ENCODE measurements at places on chromosomes 5 and 9.

DNA sequence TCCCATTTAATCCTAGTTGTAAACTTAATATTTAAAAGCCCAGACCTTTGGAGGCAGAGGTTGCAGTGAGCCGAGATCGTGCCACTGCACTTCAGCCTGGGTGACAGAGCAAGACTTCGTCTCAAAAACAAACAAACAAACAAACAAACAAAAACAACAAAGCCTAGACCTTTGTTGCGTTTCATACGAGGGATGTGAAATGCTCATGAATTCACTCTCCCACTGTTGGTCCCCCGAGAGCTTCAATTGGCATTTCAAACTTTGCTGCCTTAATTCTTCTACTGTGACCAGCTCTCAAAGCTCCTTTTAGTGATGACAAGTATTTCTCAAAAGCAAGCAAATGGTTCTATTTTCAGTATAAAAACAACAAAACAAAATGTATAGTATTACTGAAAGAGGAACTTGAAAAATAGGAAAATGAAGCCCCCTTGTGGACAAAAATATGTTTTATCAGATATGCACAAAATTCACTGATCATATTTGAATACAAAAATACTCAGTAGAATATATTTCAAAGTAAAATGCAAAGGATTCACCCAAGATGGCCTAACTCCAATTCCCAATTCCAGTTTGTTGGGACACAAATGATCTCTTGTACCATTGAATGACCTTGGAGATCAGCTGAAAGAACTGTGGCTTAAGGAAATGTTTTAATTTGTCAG, 140.4 kb downstream of the ESM1 start:
- no peak for DNase-seq

- no peak for DNase-seq
These were observed 220.6 kb downstream of the TRIM36 start for GRCh38 chr5:114948986-114949621.

DNA sequence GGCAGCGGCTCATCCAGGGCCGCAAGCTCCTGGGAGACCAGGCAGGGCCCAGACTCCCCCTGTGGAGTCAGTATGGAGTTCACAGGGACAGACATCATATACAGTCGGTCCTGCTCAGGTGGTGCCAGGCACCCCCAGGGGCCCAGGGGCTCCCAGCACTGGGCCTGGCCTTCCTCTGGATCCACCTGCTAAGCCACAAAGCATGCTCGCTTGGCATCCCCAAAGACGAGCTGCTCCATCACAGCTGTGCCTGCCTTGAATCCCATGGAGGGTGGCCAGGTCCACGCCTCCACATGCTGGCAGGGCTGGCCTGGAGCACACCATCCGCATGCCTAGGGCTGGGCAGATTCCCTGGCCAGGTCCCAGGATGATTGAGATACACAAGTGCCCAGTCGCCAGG, 4.6 kb downstream of the BICD2 start:
- DNase-seq, result no peak

- no peak for DNase-seq
These were observed 7.7 kb upstream of the RASGEF1C start for GRCh38 chr5:180216646-180217171.

DNA sequence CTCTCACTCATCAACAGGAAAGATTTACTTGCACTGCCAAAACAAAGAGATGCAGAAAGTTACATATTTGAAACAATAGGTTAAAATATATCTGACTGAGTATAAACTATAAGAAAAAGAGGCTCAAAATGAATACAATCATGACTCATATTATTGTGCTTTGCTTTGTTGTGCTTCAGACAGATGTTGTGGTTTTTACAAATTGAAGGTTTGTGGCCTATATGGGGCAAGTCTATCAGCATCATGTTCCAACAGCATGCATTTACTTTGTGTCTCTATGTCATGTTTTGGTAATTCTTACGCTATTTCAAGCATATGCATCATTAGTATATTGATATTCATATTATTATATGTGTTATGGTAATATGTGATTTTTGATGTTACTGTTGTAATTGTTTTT, 330.0 kb downstream of the PRR16 start:
- DNase-seq, result no peak

DNA sequence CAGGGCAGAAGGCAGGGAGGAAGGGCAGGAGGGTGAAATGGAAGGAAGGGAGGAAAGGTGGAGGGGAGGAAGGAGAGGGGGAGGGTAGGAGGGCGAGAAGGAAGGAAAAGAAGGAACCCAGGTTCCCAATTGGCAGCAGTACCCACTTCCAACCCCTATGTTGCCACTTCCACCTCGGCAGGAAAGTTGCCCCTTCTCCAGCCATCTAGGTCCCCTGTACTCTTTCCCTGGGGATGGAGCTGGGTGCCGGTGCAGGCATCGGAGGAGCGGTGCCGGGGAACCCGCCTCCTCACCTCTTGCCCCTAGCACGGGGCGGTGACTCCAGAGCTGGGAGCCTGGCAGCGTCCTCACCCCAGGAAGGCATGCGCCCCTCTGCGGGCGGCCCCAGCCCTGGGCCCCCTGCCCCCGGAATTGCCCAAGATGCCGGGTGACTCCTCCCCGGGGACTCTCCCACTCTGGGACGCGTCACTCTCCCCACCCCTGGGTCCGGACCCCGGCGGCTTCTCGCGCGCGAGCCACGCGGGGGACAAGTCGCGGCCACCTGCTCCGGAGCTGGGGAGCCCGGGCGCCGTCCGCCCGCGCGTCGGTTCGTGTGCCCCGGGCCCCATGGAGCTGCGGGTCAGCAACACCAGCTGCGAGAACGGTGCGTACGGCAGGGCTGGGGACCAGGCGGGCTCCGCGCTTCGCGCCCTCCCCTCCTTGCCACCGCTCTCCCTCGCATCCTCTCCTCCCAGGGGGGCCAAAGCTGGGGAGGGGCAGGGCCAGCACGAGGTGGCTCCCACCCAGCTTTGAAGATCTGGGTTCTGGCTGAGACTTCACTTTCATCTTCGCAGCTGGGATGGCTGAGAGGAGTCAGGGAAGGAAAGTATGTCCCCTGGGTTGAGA, at the start of gene NIPAL4:
Gene NIPAL4 (plus strand): TSS at position 499 of the 885 bp plus-strand sequence. CDS start 108 bp downstream, at position 607.
- no peak for DNase-seq

DNA sequence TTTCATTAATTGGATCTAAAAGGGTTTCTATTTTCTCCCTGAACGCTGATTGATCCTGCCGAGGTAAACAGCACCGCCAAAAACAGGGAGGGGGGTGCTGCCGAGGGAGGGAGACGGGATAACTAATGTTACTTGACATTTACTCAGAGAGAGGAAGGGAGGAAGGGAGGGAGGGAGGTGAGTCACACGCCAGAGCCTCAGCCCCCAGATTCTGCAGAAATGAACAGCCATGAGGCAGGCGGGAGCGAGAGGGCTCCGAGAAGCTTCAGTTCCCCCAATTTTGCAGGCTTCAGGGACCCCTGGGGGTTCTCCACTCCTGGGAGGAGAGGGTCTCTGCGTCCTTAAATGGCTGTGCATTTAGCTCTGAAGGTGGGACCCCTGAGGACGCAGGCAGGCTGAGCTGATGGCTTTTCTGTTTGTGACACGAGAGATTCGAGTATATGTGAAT, 59.1 kb upstream of the IER5L start:
- no peak for DNase-seq

GRCh38 chr5:138458384-138458783, 6.9 kb upstream of the EGR1 start:
- no peak for DNase-seq

- DNase-seq, result no peak
These were observed 199.9 kb downstream of the AOPEP start for GRCh38 chr9:94926431-94926800.

GRCh38 chr9:9054354-9054992, 1254.9 kb upstream of the DMAC1 start:
- DNase-seq, result no peak

DNA sequence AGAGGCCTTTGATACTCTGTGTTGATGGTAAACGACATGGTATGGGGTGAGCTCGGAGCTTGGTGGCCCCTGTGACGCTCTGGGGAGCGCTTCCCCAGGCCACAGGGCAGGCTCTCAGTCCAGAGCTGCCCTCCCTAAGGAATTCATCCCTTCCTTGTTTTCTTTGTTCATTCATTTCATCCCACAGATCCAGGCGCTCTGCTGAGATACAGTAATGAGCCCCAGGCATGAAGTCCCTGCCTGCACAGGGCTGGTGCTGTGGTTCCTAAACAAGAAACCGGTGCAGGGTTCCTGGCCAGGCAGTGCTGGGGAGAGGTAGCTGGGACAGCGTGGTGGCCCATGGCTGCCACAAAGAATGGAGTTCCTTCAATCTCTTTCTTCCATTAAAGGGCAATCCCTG, 14.4 kb downstream of the NEK6 start:
- no peak for DNase-seq

DNA sequence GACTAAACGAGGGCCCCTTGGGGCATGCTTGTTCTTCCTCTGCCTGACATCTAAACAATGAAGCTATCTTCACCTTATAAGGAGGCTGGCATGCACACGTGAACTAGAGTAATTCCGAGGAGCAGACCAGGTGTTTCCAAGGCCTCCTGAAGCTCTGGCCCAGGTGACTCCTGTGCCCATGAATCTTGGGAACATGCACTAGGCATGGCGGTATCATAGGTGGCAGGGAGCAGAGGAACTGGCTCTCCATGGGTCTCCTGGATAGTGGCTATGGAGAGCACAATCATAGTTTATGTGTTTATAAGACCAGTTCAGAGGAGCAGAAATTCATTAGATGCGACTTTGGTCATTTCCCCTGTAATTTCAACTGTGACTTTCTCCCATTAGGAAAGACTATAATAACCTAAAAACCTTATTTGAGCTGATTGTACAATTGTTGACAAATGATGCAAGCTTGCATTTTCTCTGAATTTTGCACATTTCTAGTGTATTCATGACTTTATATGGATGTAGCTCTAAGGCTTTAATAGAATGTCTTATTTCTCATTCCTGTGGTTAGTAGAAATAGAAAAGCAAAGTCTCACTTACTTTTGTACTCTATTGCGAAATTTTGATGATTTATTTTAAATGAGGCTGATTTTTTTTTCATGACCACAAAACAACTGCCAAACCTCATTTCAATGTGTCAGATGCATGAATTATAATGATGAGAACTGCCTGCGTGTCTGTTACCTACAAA, 135.3 kb upstream of the RPS23 start:
- DNase-seq, result no peak

GRCh38 chr5:154084062-154084639, 45.4 kb downstream of the MFAP3 start:
- DNase-seq, result no peak

DNA sequence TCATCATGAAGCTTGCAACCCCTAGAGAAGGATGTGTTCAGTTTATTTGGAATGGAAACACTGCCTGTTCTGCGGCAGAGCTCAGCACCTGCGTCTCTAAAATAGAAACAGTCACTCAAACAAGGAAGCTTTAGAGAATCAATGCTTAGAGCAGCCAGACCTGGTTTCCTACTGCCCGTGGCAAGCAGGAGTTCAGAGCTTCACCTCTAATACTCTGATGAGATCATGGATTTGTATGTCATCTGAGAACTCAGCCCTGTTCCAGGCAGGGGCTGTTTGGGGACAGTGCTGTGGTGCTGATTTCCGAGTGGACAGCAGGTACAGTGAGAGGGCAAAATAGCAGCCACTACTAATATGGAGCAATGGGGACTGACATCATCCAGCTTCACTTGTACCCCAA, 236.0 kb upstream of the IRX1 start:
- no peak for DNase-seq

DNA sequence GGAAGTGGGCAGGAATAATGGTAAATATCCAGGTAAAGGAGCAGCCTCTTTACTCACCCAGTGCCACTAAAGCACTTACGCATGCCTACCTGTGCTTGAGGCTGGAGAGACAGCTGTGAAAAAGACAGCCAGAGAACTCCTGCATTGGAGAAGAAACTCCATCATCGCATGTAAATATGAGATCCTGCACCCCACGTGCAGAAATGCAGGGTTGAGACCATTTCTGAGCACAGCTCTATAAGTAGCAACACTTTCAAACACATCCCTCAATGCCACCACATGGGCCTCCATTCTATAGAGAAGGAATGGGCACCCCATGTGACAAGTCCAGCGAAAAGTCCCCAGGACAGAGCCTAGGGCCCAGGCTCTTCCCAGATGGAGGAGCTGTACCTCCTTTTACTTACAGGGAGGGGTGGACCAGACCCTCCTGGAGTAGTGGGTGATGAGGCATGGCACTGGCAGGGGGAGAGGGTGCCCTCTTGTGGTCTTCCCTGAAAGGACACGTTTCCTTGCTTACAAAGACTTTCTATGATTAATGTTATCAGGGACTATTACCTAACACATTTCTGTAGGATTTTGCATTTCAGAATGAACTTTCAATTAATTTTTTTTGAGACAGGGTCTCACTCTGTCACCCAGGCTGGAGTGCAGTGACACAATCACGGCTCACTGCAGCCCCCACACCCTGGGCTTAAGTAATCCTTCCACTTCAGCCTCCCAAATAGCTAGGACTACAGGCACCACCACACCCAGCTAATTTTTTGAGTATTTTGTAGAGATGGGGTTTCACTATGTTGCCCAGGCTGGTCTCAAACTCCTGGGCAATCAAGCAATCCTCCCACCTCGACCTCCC, 55.3 kb upstream of the IL17B start:
- DNase-seq, result no peak

GRCh38 chr9:14238518-14238917, 75.4 kb downstream of the NFIB start:
- no peak for DNase-seq

GRCh38 chr9:135039266-135039870, 48.1 kb upstream of the OLFM1 start:
- DNase-seq, result no peak

- no peak for DNase-seq
These were observed 43.1 kb downstream of the HMGCR start for GRCh38 chr5:75380099-75380498.

- DNase-seq, result no peak
These were observed 413.3 kb downstream of the MLLT3 start for GRCh38 chr9:20208961-20209371.

GRCh38 chr9:28439688-28440087, 866.4 kb upstream of the C9orf72 start:
- no peak for DNase-seq

DNA sequence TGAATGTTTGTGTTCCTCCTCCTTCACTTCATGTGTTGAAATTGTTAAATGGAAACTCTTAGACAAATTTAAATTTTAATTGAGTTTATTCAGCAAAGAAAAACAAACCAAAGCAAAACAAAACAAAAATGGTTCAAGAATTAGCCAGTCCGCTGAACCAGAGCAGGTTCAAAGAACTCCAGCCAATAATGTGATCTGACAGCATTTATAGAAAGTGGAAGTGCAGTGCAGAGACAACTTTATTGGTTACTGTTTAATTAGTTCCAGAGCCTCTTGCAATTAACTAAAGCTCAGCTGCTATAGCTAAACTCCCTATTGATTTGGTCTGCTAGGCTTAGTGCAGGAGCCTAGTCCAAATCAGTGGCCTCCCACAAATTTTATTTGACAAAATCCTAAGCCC, 132.9 kb downstream of the RNF180 start:
- DNase-seq, result no peak

DNA sequence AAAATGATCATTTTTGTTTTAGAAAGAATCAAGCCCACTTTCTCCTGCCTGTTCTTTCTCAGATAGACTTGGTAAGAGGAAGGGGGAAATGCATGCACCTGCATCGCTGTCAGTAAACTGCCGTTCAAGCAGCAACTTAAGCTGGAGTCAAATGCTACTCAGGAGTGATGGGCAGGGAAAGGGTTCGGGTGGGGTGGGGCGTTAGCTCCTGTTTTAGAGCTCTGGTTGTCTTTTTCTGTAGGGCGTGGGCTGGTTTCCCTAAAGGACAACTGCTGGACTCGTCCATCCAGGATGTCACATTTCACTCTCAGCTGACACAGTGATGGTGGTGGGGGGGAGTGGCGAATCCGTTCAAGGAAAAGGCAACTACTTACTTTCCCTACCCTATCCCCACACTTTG, 75.0 kb downstream of the NDFIP1 start:
- DNase-seq, result no peak
